ENCODE measurements at places on chromosomes 2 and 18. TPM values are rescaled to one million over a fixed set of nuclear protein-coding genes. Genes with fewer than 3 reads are reported as not detected.

The LOXHD1 gene
- not detected for total RNA-seq

The BCL11A gene
- total RNA-seq: 0.10 TPM

The VWA3B gene
- not detected for total RNA-seq

The IL1RL2 gene
- not detected for total RNA-seq

The UGT1A5 gene
- total RNA-seq: not detected

The IKZF2 gene
- 0.13 TPM for total RNA-seq

Data from A549 treated with GW870086 at 1 μM for 4 hours (cell line).